ENCODE measurements at places on chromosomes 7 and 10.
A peak's percentile ranks its signal among the peaks of the same experiment; 100 is the strongest.

- DNase-seq = no peak
These were observed 112.5 kb downstream of the KMT2E start for GRCh38 chr7:105126436-105126975.

DNA sequence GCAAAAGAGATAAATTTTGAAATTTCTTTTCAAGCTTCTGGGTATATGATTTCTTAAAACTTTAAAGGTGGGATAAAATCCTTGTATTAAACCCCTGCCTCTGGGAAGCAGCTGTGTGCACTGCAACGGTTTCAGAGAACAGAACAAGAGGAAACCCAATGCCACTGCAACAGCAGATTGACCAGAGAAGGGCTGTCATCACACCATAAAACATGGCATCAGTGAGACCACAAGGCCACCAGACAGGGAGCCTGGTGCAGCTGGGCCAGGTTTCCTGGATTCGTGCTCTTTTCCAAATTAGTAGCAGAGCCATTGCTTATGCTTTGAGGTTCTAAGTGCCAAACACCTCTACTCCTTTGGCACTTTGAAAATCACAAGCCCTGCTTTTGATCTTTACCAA is 152.4 kb downstream of the PRPF18 start:
- no peak for DNase-seq

- no peak for DNase-seq
These were observed 39.7 kb upstream of the TEX47 start for GRCh38 chr7:88835147-88835728.

- DNase-seq = no peak
These were observed 136.4 kb upstream of the FGFR2 start for GRCh38 chr10:121734589-121735045.

- DNase-seq = no peak
These were observed 139.3 kb downstream of the GLI3 start for GRCh38 chr7:42097752-42098151.

DNA sequence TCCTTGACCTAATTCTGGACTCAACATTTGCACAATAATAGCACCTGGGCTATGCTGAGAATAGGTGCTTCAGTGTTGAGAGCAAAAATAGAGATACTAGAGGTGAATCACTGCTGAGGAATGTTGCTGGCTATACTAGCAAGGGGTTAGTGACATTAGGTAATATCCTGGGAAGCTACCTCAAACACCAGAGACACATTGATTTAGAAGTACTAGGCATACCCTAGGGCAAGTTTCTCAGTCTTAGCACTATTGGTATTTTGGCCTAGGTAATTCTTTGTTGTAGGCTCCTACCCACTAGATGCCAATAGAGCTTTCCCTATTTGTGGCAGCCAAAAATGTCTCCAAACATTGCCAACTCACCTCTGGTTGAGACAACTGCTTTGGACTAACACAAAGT is 484.0 kb upstream of the MBL2 start:
- peak; percentile 63 for DNase-seq

DNA sequence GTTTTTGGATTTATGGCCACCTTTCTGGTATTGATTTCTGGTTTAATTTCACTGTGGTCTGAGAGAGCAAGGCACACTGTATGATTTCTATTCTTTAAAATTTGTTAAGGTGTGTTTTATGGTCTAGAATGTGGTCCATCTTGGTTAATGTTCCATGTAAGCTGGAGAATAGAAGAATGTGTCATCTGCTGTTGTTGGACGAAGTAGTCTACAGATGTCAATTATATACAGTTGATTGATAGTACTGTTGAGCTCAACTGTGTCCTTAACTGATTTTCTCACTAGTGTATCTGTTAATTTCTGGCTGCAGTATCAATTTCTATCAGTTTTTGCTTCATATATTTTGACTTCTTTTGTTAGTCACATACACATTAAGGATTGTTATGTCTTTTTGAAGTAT is 127.1 kb downstream of the MLLT10 start:
- DNase-seq = no peak

- no peak for DNase-seq
These were observed 247.3 kb downstream of the DOCK4 start for GRCh38 chr7:111958896-111959295.

DNA sequence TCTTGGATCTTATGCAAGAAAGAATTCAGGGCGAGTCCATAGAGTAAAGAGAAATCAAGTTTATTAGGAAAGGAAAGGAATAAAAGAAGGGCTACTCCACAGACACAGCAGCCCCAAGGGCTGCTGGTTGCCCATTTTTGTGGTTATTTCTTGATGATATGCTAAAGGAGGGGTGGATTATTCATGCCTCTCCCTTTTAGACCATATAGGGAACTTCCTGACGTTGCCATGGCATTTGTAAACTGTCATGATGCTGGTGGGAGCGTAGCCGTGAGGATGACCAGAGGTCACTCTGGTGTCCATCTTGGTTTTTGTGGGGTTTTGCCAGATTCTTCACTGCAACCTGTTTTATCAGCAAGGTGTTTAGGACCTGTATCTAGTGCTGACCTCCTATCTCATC is 115.4 kb upstream of the CARD11 start:
- no peak for DNase-seq

DNA sequence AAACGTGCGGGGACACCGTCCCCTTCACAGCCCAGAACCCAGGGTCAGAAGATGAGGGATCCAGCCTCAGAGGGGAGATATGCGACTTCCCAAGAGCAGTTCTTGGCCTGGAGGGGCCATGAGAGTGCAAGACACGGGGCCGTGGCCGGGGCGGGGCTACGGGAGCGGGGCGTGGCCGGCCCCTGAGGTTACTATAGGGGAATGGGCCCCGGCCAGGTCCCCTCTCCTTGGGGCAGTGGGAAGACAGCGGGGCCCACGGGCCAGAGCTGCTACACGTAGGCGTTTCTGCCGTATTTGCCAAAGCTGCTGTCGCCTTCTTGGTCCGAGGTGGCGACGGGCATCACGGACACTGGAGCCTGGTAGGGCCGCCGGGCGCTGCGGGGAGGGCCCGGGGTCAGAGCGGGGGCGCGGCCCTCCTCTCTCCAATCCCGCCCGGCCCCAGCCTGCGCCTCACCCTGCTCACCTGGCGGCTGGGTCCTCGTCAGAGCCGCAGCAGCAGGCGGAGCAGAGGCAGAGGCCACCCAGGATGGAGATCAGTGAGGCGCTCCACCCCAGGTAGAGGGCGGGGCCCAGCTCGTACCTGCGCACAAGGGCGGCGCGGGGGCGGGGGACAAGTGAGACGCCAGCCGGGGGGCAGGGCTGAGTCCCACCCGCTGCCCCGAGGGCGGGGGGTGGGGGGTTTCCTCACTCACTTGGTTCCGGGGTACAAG is 5.3 kb downstream of the CLDN15 start:
- peak; percentile 90 for DNase-seq

- DNase-seq = no peak
These were observed 201.2 kb downstream of the TCF7L2 start for GRCh38 chr10:113151190-113151666.

DNA sequence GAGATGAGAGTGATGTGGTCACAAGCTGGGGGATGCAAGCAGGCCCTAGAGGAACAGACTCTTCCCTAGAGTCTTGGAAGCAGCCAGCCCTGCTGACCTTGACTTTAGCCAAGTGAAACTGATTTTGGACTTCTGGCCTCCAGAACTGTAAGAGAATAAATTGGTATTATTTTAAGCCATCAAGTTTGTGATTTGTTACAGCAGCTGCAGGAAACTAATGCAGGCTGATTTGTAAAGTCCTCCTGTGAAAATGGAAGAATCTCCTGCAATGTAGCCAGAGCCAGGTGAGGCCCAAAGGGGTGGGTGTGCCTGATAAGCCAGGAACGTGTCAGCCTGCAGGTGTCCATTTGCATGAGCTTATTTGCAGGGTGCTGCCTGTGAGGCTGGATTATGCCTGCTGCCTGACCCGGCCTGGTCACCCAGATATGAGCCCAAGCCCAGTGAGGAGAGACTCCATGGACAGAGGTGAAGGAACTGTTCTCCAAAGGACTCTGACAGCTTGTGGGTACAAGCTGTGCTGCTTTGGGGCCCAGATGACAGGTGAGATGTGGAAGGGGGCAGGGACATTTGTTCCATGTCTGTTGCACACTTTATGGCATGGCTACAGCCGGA is 24.6 kb upstream of the PLEKHA1 start:
- no peak for DNase-seq

DNA sequence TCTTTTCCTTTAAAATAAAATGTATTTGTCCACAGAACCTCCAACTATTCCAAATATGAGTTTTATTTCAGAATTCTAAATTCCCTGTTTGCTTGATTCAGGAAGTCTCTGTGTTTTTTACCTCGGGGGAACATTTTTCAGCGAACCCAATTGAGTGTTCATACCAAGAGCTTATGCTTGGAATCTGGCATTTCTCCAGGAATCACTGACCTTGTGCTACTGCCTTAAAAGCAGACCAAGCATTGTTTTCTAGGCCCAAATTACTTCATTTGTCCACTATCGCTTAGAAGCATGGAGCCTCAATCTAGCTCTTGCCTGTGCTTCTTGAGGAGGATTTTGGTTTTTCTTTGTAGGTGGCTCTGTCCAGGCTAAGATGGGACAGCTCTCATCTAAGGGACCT is 59.4 kb downstream of the EBLN1 start:
- no peak for DNase-seq

DNA sequence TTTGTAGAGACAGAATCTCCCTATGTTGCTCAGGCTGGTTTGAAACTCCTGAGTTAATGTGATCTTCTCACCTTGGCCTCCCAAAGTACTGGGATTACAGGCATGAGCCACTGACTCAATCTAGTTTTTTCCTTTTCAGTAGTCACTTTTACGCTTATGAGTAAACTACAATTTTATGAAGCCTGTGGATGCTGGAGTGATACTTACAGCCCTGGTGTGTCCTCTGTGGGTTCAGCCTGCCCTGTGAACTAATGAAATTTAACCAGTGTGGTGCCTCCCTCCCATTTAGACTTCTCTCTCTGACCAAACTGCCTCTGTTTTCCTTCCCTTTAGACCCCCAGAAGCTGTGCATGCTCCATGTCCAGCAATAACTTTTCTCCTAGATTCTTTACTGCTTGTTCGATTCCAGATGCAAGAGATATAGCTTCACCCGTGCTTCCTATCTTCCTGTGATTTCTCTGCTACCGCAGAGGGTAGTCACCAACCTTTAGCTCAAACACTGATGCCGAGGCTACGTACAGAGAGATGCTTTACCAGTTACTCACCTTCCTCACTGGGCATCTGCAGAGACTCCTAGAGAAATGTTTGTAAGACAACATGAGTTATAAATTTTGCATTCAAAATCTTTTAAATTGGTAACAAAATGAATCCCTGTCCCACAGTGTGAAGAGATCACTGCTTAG is 90.8 kb downstream of the KIAA1217 start:
- no peak for DNase-seq

- no peak for DNase-seq
These were observed 284.9 kb upstream of the CNTNAP2 start for GRCh38 chr7:145831616-145832206.

DNA sequence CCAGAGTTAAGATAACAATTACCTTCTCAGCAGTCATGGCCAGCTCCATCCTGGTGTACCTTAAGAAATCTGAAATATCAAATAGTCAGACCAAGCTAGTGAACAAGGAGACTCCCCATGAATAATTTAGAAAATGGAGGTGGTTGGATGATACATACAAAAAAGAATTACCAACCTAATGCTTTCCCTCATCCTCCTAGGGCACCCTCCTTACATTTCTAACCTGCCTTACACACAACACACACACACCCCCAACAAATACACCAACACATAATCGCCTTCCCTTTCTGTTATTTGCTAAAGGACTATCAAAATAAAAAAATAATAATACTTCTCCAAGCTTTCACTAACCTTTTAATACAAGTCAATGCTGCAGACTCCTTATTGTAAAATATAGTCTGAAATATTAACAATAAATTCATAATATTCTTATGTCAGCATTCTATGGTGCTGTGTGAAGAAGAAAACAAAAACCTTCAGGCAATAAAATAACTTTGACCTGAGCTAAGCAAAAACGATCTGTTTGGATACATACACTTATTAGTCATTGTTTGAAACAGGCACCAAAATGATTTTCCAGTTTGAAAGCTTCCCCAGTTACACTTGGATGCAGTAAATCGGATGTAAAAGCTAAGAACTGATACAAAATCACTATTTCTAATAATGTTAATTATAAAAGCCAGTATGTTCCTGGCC is 3.4 kb downstream of the TWIST1 start:
- no peak for DNase-seq

DNA sequence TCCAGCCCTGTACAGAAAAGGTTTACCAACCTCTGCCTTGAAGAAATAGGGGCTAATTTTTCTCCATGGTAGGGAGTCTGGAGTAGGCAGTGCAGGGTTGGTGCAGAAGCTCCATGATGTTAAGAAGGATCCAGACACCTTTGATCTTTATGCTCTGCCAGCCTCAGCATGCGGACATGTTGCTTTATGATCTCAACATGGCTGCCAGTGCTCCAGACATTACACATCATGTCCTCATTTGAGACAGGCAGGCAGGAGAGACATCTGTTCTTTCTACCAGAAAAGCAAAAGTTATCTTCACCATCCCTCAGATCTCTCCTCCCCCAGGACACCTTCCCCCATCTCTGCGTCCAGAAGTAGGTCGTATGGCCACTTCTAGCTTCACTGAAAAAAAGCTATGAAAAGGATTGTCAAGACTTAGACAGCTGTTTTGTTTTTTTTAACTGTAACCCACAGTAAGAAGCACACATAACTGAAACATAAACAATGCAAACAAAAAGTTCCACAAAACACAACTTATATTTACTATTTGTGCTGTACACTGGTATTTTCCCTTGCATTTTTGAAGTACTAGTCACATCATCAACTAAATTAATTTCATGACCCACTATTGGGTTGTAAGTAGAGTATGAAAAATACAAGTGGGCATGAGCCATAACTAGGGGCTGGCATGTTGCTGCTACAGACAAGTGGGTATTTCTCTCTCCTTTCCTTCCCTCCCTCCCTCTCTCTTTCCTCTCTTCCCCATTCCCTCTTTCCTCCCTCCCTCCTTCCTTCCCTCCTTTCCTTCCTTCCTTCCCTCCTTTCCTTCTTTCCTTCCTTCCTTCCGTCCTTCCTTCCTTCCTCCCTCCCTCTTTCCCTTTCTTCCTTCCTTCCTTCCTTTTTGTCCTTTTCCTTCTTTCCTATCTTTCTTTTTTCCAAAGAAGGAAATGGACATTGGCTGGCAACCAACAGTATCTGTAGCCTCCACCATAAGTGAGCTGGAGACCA is 2.6 kb upstream of the RASSF4 start:
- DNase-seq = no peak

DNA sequence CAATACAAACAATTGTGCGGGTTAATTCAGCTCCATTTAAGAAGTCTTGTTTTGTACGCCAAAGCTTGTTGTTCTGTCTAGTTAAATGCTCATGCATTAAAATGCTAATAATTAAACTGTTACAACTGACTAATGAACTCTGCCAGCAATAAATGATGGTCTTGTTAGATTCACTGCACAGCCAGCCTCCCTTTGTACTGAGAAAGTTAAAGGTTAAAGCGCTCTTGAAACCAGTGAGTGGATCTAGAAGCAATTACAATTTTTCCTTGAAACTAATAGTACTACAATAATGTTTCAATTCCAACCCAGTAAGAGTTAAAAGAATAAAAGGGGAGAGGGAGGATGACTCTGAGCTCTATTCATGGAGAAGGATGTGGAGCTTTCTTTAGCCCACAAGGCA is 233.0 kb downstream of the EMX2 start:
- no peak for DNase-seq

Measured in Caco-2 (cell line).